Renal cortical epithelial cell (primary cell): ENCODE measurements at places on chromosomes 13 and 19.

DNA sequence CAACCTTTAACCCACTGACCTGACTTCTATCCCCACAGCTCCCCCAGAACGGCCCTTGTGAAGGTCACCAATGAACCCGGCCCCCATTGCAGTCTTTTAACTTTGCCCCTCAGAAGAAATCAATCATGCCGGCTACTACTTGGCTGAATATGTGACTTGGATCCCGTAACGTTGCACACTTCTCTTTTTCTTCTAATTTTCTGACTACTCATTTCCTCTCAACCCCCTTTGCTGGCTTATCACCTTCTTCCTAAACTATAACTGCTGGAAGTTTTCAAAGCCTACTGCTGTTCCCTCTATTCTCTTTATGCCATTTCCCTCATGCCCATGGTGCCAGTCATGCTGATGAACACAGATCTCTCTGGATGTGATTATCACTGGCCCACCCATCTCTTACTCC, 367.6 kb downstream of the DNAJC15 start:
- DNase-seq: no peak

GRCh38 chr19:19948800-19949199, 48.1 kb downstream of the ZNF93 start:
- no peak for DNase-seq

DNA sequence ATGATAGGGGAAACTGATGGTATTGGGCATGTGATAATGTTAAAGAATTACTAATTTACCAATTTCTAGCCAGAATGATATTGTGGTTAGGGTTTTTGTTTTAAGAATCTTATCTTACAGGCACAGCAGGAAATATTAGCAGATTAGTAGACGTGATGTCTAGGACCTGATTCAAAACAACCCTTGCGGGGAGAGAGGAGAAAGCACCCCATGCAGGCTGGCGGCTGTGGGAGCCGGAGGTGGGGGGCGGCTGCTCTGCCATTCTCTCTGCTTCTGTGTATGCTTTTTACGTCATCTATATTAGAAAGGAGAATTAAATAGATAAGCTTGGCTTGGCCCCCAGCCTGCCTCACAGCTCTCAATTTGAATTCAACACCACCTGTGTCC, 41.5 kb downstream of the MLLT1 start:
- no peak for DNase-seq

DNA sequence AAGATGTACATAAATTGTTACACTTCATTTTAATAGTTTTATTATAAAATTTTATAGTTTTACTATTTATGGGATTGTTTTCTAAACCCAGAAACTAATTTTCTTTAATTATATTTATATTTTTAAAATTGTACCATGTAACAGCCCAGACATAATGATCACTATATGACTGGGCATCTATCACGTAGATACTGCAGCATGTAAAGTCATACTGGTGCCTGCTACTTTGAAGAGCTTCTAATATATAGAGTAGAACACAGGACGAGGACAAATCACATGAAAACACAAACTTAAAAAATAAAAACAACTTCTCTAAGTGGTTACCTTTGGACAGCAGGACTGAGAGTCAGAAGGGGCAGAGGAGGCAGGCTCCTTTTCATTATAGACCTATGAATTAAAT, 5.3 kb downstream of the ELF1 start:
- no peak for DNase-seq

DNA sequence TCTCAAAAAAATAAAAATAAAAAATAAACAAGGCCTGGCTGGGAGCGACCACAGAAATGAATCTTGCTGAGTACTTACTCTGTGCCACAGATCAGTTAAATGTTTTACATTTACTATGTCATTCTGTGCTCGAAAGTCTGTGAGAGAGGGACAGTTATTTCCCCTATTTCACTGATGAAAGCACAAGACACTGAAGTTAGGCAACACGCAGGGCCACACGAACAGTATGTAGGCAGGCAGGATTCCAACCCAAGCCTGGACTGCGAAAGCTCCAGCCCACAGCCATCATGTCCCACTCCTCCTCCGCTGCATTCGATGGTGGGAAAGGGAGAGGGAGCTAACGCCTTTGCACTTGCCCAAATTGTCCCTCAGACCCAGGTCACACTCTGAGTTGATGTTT, 34.2 kb downstream of the RUBCNL start:
- DNase-seq: no peak

DNA sequence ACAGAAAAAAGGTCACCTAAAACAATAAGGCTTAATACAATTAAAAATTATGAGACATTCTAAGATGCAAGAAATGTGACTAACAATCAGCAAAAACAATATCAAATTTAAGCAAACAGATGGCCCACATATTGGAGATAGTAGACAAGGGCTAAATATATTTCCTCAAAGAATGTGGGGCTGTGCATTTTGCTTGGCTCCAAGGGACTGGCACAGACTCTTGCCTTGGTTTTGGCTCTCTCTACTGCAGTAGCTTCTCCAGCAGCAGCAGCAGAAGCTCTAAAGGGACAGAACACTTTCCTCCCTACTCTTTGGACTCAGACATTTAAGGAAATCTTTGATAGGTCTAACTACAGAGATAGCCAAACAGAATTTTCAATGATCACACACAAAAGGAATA, 38.2 kb upstream of the ZNF780A start:
- no peak for DNase-seq

DNA sequence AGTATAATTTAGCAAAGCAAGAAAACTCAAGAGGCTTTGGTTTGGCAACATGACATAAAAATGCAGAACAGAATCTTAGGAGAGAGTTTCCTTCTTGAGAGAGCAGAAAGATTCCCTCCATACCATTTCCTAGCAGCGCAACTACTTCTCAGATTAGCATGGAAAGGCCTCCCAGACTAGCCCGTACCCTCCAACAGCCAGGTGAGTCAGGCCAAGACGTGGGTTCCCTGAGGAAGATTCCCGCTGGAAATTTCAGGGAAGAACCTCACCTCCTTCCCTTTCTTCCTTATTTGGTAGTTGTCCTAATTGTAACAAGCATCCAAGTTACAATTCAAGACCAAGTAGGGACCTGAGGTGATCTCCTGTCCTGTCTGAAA, 12.3 kb downstream of the COL4A2 start:
- no peak for DNase-seq

DNA sequence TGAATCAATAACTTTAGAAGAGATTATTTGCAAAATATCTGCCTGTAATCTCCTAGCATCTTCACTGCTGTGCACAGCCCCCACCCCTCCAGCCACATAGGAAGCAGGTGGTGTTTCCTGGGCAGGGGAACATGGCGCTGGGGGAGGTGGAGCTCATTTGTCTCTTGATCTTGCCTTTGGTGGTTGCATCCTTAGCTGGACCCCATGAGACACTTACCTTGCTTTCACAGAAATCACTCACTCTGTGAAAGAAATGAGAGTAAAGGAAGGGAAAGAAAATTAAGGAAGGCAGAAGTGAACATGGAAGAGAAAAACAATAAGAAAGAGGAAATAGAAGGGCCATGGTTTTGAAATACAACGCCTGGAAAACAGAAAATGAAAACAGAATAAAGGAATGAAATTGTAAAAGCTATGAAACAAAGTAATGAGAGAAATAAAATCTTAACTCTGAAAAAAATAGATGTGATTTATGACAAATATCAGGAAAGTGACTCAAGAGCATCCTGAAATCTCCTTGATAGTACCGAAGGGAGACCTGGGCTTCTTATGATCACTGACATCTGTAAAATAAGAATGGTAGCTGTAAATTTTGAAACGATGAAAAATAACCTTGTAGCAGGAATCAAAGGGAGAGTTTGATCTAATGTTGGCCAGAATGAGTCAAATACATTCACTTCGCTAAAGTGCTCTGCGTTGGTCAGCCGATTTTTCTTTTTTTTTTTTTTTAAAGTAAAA, 17.2 kb upstream of the RNASEH2B start:
- no peak for DNase-seq

DNA sequence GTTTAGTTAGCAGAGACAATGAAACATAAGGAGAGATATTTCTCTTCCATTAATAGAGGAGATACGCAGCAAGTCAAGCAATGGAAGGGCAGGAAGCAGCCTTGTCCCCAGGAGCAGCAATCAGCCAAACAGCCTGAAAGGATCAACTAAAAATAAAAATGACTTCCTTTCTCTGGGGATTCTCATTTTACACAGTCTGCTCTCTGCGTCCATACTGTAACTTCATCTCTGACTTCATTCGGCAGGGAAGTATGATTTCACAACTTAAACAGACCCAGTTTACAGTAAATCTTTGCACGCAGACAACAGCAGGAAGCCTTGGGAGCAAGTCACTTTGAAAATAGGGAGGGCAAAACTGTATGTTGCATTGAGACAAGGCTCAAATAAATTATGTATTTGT, 826.7 kb downstream of the DIAPH3 start:
- no peak for DNase-seq
